ENCODE measurements at places on chromosomes 3 and 15.

DNA sequence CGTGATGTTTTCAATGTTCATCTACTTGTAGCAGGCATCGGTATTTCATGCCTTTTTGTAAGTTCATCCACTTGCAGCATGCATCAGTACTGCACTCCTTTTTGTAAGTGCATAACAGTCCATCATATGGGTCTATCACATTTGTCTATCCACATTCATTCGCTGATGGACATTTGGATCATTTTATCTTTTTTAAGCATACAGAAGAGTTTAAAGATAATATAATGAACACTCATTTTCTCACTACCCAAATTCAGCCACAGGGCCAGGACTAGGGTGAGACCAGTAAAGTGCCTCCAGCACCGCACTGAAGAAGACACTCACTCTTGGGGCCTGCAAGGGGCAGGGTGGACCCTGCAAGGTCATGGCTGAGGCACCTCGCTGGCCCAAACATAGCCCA is 309.6 kb downstream of the UACA start:
- no peak for DNase-seq

DNA sequence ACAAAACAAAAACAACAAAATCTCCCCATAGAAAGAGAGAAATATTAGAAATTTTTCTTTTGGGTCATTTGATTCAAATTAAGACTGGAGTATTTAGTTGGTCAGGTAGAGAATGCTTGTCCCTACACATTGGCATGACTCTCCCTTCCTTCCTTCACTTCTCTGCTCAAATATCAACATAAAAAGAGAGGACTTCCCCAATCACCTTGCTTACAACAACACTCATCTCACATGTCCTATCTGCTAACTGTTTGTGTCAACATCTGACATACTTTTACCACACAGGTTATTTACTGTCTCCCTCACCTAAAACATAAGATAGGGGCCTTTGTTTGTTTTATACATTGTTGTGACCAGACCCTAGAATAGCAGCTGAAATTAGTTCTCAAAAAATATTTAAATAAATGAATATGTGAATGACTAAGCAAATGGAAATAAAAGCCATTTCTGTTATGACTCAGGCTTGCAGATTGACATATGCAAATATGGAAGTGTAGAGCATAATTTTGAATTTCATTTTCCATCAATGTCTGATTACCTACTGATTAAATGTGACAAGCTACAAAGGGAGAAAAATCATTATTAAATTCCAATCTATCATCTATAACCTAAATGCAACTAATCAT is 304.8 kb downstream of the CTNNB1 start:
- no peak for DNase-seq

DNA sequence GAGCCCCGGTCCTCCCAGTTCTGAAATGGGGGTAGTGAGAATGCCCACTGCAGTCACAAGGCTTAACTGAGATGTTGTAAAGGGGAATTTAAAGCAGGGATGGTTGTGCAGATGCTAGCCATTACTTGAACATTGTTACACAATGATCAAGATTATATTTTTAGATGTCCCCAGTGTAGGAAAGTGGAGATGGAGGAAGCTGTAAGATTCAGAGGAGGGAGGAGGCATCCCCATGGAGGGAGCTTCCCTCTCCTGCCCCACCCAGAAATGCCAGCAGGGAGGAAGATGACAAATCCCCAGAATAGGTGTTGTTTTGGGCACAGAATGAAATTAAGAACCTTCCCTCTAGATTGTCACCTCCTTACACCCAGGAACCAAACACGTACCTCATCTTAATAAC is 46.1 kb downstream of the EFCAB12 start:
- DNase-seq, result no peak

DNA sequence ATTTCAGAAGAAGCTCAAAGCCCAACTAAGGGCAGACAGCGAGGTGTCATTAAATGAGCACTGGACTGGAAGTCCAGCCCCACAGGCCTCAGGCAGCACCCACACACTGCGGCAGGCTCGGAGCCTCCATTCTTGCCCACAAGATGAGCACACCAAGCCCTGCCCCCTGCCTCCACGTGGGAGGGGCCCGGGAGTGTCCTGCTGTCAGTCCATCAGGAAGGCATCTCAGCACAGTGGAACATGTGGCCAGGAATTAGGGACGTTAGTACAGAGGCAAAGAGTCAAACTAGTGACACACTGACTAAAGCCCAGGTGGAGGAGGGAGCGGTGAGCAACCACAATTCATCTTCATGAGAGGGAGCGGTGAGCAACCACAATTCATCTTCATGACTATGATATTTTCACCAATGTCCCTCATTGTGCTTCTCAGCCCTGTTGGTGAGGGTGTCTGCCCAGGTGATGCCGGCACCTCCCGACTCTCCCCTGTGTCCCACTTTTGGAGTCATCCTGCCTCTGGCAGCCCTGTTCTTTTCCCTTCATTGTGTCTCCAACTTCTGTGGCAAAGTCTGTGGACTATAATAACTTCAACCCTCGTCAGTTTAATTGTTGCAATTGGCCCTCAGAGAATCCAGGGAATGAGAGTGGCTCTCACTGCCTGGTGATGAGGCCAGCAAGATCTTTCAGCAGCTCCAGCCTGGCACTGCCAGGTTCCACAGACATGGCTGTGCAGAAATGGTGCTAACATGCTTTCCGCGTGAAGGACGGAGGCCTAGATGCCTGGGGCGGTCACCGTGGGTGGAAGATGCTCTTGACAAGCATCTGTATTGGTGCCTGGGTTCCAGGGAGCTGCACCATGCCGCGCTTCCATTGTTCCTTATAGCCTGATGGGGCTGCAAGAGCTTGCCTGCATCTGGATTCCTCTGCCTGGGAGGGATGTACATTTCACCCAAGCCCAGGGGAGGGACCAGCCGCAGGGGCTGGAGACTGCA is 23.1 kb upstream of the SKOR1 start:
- DNase-seq, result no peak

DNA sequence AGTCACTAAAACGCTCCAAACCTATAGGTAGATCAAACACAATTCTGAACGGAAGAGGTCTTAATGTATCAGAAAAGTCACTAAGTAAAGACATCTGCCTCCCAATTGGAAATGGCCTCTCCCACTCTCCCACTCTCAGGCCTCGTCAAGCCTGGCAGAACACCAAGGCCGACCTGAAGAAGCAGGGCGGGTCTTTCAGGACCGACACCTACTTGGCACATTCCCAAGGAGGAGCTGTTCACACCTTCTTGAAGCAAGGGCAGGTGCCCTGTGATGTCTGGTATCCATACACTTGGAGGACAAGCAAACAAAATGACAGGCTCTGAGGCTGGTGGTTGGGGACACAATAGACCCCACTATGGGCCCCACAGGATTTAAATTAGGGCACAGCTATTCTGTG is 30.0 kb downstream of the XXYLT1 start:
- DNase-seq, result no peak

DNA sequence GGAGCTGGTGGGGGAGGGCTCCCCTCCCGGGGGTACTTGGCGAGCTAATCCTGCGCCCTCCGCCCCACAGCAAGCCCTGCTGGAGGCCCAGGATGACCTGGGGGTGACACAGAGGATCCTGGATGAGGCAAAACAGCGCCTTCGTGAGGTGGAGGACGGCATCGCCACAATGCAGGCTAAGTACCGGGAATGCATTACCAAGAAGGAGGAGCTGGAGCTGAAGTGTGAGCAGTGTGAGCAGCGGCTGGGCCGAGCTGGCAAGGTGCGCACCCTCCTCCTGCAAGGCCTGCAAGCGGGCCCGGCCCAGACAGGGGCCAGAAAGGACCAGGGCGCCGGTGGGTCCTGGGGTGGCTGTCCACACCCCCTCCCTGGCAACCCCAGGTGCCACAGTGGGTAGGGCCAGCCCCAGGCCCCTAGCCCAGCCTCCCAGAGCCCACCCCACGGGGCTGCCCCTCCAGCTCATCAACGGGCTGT is 56.5 kb downstream of the SEMA3G start:
- no peak for DNase-seq

DNA sequence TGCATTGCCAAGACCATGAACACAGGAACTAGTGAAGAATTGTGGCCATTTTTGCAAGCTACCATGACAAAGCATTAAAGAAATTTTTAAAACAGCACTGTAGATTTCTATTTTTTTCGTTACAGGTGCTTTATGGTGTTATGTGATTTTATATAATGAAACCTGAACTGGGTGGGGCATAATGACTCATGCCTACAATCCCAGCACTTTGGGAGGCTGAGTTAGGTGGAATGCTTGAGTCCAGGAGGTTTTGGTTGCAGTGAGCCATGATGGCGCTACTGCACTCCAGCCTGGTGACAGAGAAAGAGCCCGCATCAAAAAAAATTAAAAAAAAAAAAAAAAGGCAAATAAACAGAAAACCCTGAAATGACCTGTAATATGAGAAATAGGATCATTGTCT is 846.7 kb downstream of the EPHA3 start:
- DNase-seq, result no peak

DNA sequence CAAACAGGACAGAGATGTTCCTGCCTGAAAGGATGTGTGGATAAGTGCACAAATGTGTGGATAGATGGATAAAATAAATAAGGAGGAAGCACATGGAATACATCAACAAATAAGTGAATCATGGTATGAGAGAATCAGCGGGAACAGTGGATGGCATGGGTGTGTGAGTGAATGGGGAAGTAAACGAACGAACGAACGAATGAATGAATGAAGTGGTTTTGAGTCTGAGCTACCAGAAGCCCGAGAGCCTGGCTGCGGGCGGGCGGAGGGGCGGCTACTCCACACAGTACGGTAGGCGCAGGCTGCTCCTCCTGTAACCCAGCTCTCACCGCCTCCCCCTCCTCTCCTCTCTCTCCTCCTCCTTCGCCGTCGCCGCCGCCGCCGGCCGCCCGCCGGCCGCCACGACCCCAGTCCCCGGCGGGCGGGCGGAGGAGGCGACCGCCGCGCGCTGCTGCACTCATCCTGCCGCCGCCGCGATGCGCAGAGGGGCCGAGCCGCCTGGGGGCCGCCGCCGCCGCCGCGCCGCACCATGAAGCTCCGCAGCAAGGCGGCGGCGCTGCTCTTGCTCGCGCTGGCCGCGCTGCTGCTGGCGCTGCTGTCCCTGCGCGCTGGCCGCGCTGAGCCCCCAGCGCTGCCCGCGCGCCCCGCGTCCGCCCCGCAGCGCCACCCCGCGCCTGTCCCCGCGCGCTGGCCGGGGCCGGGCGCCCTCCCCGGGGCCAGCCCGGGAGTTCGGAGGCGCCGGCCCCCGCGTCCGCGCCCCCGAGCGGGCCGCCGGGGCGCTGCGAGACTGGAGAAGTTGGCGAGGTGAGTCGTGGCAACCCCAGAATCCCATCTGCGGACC is at the start of gene GXYLT2:
Gene GXYLT2 (plus strand): TSS at position 342 of the 841 bp plus-strand sequence. CDS start 188 bp downstream, at position 530.
- peak; percentile 84 for DNase-seq

- DNase-seq, result peak; percentile 96
Observed at GRCh38 chr3:15205934-15206661, at the start of gene CAPN7. CAPN7 (plus strand) TSS chr3:15206246; CDS start chr3:15206496, 250 bp downstream.

GRCh38 chr3:158430448-158430847 is 140.5 kb upstream of the MLF1 start:
- no peak for DNase-seq

DNA sequence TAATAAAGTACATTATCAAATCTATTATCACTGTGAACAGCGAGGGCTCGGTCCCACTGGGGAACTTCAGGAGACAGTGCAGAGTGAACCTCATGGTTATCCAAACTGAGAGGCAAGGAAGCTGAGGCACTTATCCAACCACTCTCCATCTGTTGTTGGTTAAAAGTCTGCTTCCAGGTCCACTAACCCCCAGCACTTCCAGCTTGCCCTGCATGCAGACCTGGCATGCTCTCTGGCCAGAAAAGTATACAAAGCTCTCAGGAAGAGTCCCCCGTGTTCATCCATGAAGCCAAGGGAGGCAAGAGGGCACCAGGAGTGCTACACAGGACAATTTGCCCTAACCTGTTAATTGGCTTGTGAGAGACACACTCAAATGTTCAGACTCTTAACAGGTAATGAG is 36.0 kb downstream of the FBN1 start:
- no peak for DNase-seq

GRCh38 chr3:9302425-9303181 is 53.2 kb upstream of the SRGAP3 start:
- peak; percentile 77 for DNase-seq
